ENCODE measurements at places on chromosomes 3 and 15. TPM values are rescaled to one million over a fixed set of nuclear protein-coding genes. Genes with fewer than 3 reads are reported as not detected.

The CCDC50 gene
- 68.6 TPM for total RNA-seq

- peaks cover 27% of the 10 kb centered on the region for H3K4me1 ChIP-seq
- no peaks in the 10 kb centered on the region for H3K27me3 ChIP-seq
- H3K27ac ChIP-seq = peak overlapping the region; percentile 79
- no peaks in the 10 kb centered on the region for H3K36me3 ChIP-seq
- no peak overlapping the region for H3K4me3 ChIP-seq
Observed at GRCh38 chr3:194587438-194587931, 45.7 kb downstream of the TMEM44 start.

The TRH gene
- not detected for total RNA-seq

The ADAMTSL3 gene
- not detected for total RNA-seq

GRCh38 chr3:47016934-47017435, 37.5 kb downstream of the NBEAL2 start:
- peak; percentile 90 for DNase-seq
- peaks cover 7% of the 10 kb centered on the region for H3K36me3 ChIP-seq
- H3K4me3 ChIP-seq = no peak overlapping the region
- peak overlapping the region; percentile 75 for H3K27ac ChIP-seq

DNA sequence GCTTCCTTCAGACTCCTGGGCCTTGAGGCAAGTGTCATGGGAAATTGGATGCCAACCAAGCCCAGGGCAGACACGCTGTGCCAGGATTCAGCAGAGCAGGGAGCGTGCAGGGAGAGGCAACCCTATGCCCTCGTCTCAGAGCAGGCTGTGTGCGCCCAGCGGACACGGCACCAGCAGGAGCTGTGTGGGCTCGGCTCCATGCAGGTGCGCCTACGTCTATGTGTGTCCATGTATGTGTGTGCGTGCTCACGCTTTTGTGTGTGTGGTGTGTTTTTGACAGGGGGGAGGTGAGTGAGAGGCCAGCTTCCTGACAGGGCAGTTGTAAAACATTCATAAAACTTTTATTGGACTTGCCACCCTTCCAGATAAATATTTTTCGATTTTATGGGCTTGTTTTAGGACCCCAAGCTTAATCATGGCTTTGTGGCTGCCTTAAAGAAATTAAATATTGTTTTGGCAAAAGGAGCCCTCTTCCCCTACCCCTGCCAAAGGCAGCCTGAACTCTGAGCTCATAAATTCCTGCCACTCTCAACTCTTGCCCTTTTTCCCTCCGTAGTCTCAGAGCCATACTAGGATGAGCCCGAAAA, 84.4 kb downstream of the DNAJB8 start:
- no peaks in the 10 kb centered on the region for H3K36me3 ChIP-seq
- DNase-seq = no peak
- no peak overlapping the region for H3K4me3 ChIP-seq

The PLA2G4D gene
- not detected for total RNA-seq

The LRRK1 gene
- total RNA-seq = 6.8 TPM

DNA sequence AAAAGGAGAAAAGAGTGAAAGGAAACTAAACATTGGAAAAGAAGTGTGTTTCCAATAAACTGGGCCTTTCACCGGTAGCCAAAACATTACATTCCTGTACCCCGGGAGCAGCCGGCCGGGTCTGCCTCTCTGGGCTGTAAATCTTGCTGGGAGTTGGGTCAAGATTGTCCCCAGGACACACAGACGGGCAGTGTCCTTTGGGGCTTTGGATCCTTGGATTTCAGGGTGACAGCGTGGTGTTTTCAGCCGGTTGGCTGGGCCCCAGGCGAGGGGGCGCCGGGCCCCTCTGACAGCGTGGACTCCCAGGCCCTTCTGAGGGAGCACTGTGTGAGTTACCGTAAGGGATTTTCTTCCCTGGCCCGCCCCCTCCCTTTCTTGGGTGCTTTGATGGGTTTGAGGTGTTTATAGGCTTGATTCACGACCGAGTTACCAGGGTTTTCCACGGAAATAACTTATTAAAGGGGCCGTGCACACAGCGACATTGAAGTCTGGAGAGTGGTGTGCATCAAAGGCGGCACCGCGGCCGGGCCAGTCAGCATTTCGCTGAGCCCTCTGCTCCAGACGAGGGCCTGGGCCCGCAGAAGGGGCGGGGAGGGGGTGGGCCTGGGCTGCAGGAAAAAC, 27.4 kb downstream of the SMAD6 start:
- DNase-seq = peak; percentile 82
- peak overlapping the region; percentile 61 for H3K4me3 ChIP-seq
- peaks cover 39% of the 10 kb centered on the region for H3K4me1 ChIP-seq
- H3K27ac ChIP-seq = peak overlapping the region; percentile 91
- H3K36me3 ChIP-seq = no peaks in the 10 kb centered on the region

The KBTBD13 gene
- total RNA-seq = not detected

The NLGN1 gene
- total RNA-seq = 20.1 TPM

DNA sequence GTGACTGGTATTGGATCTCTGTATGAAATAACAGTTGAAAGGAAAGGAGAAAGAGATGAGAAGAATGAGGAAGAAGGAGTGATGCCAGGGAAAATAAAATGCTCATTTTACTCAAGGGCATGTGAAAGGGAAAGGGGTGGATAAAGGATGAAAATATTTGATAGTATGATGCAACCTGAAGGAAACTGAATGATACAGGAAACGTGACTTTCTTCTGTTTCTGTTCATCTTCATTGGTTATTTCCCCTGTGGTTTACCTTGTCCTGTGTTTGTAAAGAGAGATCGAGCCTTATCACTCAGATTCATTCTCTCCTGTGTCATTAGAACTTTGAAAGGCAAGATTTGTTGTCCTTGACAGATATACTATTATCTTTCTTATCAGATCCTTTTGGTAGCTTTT, 243.6 kb upstream of the SLITRK3 start:
- no peaks in the 10 kb centered on the region for H3K27me3 ChIP-seq
- H3K36me3 ChIP-seq = no peaks in the 10 kb centered on the region
- no peak for DNase-seq
- no peaks in the 10 kb centered on the region for H3K4me1 ChIP-seq
- no peak overlapping the region for H3K27ac ChIP-seq

The SLC28A1 gene
- total RNA-seq = not detected

Data from GM23248 (cell line).